Heart right ventricle (tissue), 16 donors: ENCODE measurements at places on chromosomes 2 and 18. TPM values are rescaled to one million over a fixed set of nuclear protein-coding genes. Genes with fewer than 3 reads are reported as not detected.

Gene BOLL
- not detected for total RNA-seq

Gene COLEC11
- total RNA-seq, result 6.2 TPM

Gene TXNDC2
- not detected for total RNA-seq

Gene SLC4A3
- total RNA-seq, result 356 TPM

Gene TPO
- 16.1 TPM for total RNA-seq

DNA sequence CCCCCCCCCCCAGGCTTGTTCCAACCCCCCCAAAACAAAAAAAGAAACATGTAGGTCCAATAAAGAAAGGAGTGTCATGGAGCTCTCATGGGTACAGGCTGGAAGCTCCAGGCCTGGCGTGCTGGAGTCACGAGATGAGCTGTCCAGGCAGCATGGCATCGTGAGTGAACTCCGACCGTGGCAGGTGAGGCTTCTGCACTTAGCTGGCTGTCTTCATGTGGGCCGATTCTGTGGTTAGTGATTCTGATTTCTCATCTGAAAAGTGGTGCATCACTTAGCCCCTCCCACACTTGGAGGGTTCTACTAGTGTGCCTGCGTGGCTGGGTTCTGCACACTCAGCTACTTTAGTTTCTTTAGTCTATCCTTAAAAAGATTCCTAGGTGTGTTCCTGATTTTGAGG, 126.4 kb upstream of the MGAT5 start:
- no peak for DNase-seq

- no peak for DNase-seq
Measured at GRCh38 chr2:128597121-128597762, 278.6 kb upstream of the HS6ST1 start.

- no peak for DNase-seq
Measured at GRCh38 chr18:886076-886475, 18.6 kb upstream of the ADCYAP1 start.

GRCh38 chr2:57432528-57432927, 614.1 kb upstream of the VRK2 start:
- DNase-seq, result no peak

DNA sequence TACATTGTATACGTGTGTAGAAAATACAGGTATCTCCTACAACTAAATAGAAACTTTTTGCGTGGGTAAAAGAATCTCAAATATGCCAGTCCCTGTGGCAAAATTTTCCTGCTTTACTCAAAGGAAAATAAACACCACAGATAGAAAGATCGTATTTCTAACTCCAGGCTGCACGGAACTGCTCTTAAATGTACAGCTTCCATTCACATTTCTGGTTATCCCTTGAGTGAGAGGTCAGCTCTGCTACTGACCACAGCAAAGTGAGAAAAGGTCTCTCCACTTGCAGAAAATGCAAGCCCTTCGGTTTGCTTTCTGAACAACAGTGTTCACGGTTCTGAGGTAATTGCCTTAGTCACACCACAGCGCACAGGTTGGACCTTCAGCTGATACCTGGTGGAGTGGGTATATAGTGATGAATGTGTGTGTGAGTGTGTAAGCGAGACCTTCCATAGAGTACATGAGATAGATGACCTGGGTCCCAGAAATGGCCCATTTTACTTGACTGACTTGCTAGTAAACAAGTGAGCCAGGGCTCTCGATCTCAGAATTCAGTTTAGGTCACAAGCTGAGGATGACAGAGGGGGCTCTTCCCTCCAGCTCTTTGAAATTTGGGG, 52.1 kb downstream of the ALPK2 start:
- DNase-seq, result no peak

- DNase-seq, result no peak
Measured at GRCh38 chr18:35143622-35144596, 96.9 kb upstream of the ZNF397 start.

DNA sequence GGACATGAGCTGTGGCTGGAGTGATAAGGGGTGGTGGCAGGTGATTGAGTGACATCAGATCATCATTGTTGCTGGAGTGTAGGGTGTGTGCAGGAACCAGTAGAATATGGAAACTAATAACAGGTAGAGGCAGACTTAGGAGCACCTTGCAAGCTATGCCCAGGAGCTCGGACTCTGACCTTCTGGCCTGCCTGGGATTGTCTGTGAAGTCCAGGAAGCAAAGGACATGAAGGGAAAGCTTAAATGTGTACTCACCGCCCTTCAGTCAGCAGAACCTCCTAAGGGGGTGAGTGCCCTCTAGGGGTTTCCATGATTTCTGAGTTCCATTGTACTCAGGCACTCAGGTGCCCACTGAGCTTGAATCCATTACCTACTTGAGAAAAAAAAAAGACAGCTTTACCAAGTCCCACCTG, 104.2 kb downstream of the CRIM1 start:
- no peak for DNase-seq
